ENCODE measurements at places on chromosomes 6 and 20.

DNA sequence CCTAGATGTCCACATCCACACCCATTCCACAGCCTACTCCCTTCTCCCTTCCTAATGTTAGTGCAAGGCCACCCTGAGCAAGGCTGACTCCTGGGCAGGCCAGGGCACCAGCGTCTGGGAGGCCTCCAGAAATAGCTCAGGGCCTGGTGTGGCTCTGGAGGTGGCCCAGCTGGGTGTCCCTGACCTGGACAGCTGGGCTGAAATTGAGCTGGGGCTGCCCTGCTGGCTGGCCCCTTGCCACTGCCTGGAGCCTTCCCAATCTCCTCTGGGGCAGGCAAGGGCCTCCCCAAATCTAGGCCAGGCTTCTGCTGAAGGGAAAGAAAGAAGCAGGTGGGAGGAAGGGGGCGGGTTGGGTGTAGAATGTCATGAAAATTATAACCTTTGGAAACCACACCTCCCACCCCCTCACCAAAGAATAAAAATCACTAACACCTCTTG, 2.1 kb downstream of the FAM110A start:
- DNase-seq: no peak

- DNase-seq: no peak
These were observed 83.5 kb upstream of the ZNF184 start for GRCh38 chr6:27556406-27556805.

GRCh38 chr6:48817333-48818051, 645.6 kb downstream of the MMUT start:
- DNase-seq: no peak

- no peak for DNase-seq
These were observed 250.2 kb downstream of the ZNF217 start for GRCh38 chr20:53343448-53343847.

DNA sequence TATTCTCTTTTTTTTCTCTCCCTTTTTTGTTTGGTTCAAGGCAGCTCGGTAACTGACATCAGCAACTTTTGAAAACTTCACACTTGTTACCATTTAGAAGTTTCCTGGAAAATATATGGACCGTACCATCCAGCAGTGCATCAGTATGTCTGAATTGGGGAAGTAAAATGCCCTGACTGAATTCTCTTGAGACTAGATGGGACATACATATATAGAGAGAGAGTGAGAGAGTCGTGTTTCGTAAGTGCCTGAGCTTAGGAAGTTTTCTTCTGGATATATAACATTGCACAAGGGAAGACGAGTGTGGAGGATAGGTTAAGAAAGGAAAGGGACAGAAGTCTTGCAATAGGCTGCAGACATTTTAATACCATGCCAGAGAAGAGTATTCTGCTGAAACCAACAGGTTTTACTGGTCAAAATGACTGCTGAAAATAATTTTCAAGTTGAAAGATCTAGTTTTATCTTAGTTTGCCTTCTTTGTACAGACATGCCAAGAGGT, 10.6 kb downstream of the HEY2 start:
- DNase-seq: no peak

GRCh38 chr6:148186916-148187315, 155.7 kb upstream of the SASH1 start:
- DNase-seq: no peak

DNA sequence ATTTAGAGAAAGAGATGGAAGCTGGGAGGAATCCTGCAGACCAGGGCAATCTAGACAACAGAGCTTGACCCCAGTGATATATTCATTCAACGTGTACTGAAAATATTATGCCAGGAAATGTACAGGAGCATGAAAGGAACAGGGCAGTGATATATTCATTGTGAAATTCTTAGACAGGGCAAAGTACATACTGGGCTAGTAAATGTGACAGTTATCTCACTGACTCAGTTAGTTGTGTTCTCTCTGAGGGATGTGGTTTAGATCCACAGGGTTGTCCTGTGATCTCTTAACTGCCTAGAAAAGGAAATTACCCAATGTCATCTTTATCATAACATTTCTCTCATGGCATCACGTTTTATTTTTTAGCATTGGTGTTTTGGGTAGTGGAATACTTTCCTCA, 891.3 kb downstream of the EYS start:
- DNase-seq: no peak

DNA sequence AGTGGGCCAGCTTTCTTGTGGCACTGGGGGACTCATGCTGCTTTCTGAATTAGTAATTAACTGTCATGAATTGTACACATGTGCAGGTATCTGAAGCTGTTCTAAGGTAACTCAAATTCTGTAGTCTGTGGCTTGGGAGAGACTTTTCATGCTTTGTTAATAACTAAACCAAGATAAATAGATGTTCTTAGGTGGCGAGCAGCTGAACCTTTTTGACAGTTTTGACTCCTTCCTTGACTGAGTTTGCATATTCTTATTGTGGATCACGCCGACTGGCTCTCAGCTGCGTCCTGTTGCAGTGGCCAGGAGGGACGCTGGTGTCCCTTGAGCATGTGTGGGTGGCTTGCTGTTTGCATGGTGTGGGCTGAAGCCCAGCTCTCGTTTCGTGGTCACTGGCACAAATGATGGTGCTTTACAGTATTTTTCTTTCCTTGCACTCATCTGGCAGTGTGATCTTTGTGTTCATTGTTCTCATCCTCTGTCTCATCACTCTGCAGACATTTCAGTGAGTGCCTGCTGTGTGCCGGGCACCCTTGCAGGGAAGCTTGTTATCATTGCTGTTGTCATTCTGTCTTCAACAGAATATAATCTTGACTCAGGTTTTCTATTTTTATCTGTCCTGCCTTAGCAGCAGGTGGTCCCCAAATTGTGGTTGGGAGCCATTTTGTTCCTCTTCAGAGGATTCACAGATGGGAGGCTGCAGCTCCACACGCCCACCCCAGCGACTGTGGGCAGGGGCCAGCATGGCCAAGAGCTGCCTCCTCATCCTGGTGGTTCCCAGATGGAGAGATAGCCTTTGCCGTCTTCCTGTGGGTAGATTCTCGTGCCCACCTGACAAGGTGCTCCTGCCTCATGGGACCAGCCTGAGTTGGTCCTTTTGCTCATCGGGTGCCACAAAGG, 39.6 kb downstream of the DUSP22 start:
- DNase-seq: peak; percentile 60

All from sciatic nerve (tissue), 2 donors.